ENCODE measurements at places on chromosomes 6 and 20.

- no peak for DNase-seq
Measured at GRCh38 chr6:128696691-128697689, 176.6 kb upstream of the PTPRK start.

DNA sequence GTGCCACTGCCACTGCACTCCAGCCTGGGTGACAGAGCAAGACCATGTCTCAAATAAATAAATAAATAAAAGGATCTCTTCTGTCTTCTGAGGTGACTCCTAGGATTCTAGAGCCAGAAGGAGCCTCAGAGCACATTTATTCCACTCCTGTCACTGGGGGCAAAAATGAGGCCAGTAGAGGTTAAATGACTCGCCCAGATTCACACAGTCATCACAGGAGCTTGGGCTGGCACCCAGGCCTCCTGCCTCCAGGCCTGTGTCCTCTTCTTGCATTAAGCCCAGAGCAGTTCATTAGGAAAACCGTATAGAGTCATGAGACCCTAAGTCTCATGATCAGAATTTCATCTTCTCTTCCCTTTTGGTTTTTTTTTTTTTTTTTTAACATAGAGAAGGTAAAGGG lies 243.3 kb downstream of the NRN1 start:
- no peak for DNase-seq

DNA sequence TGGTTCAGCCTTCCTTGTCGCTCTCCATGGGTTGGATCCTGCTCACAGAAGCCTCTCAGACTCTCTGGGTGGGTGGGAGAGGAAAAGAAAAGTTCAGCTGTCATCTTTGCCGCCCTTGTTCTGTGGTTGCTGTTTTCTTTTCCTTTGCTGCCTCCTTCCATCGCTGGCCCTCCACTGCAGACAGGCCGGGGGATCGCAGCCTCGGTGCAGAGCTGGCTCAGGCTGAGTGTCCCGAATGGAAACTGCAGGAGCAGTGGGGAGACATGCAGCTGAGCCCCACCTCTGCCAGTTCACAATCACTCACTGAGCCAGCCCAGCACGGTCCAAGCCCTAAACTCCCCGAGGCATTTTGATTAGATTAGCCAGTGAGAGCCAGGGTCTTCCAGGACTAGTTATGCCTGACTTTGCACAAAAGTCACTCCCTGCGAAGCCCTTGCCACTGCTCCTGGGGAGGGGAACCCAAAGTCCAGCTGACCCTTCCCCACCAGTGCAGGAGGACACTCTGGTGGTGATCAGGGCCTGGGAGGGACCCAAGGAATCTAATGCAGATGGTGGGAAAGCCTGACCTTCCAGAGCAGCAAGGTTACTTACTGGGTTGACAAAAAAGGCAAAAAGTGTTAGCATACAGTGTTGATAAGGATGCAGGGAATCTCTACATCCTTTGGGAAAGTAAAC lies 14.0 kb downstream of the NRN1 start:
- DNase-seq: no peak

DNA sequence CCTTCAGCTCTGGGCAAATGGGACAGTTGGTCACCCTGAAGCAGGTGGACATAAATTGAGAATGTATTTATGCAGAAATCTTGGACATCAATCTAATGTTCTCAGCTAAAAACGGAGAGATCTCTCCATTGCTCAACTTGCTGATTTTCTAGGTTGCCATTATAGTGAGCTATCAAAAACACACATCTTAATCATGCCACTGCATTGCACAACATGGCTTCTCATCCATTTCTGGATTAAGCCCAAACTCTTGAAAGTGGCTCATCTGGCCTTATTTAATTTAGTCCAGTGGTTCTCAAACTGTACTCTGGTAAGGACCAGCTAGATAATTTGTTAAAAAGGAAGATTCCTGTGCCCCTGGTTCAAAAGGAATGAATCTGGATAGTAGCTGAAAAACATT lies 324.9 kb upstream of the CITED2 start:
- DNase-seq: no peak

DNA sequence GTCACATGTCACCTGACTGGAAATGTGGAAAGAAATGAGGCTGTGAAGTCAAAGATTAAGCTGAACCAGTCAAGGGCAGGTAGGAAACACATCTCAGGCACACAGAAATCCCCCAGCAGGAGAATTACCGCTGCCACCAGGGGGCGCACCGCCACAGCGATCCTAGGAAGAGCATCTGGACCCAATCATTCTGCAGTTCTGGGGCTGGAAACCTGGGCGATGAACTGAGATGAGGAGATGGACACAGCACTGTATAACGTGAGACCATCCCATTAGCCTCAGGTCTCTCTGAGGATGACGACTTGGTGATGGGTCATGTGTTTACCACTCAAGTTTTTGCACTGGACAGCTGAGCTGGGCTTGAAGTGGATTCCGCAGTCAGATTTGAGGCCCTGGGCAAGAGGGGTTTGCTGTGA lies 6.5 kb upstream of the SLC24A3 start:
- no peak for DNase-seq

DNA sequence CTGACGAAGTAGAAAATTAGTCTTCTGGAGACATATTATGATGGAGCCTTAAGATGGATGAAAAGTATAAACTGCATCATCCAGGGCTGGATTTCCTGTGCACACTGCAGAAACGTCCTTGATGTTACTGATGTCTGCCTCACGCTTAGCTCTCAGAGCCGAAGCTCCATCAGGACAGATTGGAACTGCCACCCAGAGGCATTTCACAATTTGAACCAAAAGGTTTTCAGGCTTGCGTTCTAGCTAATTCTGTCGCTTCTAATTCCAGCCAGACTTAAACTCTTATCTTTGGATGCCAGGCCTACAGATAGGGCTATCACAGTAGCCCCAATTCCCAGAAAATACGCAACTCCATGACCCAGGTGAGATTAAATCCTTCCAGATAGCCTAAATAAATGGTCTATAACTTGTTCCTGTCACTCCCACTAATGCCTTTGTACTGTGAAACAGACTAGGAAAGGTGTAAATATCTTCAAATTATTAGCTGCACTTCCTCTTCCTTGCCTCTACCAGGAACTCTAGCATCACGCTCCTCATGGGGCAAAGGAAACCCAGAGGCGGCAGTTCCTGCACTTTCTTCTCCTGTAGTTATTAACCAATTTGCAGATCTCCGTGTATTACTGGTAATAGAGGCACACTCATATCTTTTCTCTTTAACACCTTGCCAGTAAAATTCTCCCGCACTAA lies 634.6 kb downstream of the PRKN start:
- DNase-seq: no peak

DNA sequence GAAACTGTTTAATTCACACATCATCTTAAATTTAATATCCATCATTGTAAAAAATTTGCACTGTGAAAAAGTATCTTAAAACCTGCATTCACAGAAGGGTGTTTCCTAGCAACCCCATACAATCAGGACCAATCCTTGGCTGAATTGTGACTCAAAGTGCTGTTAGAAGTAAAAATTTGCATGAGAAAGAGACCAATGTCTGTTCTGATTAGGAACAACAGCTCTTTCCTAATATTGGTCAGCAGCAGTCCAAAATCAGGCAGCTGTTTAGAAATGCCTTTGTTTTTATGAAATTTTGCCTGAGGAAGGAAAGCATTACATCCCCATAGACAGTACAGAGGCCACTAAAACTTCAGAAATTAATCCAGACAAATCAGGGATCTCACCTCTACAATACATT lies 987.0 kb downstream of the HACE1 start:
- no peak for DNase-seq

- no peak for DNase-seq
Measured at GRCh38 chr20:46214824-46215488, 93.3 kb downstream of the CDH22 start.

DNA sequence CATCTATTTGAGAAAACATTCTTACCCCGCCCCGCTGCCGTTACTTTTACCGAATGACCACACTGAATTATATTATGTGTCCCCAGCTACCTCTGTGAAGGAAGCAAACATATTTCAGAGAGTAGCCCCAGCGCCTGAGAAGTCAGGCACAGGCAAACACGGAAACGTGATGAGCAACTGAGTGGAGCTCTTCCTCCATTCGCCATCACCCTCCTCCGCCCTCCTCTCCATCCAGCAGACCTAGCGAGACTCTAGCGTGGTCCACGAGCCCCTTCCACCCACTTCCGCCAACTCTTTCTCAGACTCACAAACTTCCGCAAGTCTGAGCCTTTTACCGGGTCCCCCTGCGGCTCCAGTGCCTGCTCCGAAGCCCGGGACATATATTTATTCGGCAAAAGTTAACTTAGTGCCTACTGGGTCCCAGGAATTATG lies 582 bp downstream of the SNRPB start:
- DNase-seq: no peak

GRCh38 chr20:59620860-59621505 lies 16.6 kb downstream of the PHACTR3 start:
- no peak for DNase-seq

- no peak for DNase-seq
Measured at GRCh38 chr6:123007885-123008284, 11.8 kb downstream of the CLVS2 start.

DNA sequence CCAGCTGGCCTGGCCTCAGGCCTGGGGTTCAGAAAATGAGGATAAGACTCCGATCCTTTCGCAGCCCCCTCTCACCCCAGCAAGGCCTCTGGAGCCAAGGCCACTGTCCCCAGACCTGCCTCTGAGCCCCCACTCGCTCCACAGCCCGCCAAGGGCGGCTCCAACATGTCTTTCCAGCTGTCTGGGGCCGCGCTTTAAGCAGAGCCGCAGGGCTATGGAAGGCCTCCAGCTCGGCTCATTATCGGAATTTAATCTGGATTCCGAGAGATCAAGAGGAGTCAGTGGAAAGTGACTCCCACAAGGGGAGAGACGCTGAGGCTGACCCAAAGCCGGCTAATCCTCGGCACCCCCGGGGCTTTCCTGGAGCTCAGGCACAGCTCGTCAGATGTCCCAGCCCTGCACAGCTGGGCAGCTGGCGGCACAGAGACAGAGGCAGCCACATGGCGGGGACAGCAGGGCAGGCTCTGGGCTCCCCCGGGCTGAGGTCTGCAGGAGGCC lies 41.8 kb downstream of the BMP7 start:
- no peak for DNase-seq

DNA sequence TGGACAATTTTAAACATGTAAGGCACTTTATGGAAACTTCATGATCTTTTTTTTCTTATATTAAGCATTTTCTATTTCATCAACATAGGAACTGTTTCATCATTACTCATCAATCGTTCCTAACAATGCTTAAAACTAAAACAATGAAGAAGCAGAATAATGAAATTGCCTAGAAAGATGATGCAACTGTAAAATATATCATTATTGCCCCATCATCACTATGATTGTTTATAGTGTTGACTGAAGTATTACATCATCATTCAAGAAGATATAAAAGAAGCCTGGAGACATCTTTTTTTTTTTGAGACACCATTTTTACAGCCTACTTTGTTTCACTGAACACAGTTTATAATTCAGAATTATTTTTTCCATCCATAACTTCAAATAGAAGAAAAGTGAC lies 147.2 kb downstream of the TRDN start:
- DNase-seq: no peak

DNA sequence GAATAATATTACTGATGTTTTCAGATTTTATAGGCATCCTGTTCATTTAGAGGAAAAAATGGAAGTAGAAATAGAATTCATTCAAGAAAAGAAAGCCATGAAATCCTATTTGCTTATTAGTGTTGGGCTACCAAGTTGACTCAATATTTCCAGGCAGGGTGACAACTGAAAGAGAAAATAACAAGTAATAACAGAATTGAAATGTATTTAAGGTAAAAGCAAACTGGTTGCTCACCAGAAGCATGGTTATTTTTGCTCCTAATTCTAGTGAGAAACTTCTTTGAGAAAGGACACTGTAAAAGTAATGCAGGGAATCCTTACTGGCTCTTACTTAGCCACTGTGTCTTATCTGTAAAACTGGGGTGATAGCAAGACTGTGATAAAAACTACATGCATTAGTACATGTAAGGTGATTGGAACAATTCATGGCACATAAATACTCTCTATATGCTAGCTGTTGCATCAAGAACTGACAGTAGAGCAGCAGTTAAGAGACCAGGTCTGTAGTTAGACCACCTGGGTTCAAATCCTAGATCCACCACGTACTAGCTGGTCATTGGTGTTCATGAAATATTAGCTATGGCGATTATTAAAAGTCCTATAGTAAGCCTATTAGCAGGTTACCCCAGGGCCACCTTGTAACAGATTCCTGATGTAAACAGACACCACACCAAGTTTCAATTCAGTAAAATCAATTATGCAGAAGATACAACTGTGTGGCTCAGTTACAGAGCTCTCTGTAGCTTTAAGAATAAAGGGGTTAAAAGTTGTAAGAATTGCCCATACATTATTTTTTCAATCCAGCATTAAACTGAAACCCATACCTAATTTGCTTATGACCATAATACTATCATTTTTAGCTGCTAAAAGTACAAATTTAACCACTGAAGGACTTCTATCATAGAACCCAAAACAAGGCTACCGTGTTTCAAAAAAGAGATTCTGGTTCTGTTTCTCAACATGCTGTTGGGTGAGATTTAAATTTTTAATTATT lies 159.2 kb upstream of the COL21A1 start:
- no peak for DNase-seq

Measured in vagina (tissue), 2 donors.